ENCODE measurements at places on chromosomes 3 and 15.

GRCh38 chr3:134276086-134276485 is 25.4 kb upstream of the RYK start:
- no peak for DNase-seq

GRCh38 chr15:31267161-31268107 is 59.2 kb upstream of the KLF13 start:
- no peak for DNase-seq

GRCh38 chr15:98384328-98385029 is 263.9 kb upstream of the IGF1R start:
- DNase-seq, result no peak

GRCh38 chr3:124557433-124558232 is 172.6 kb upstream of the UMPS start:
- peak; percentile 77 for DNase-seq

GRCh38 chr15:99618941-99619411 is 53.2 kb downstream of the MEF2A start:
- no peak for DNase-seq
